ENCODE measurements at places on chromosomes 2 and 18. TPM values are rescaled to one million over a fixed set of nuclear protein-coding genes. Genes with fewer than 3 reads are reported as not detected.

Gene MARCHF4
- not detected for total RNA-seq

DNA sequence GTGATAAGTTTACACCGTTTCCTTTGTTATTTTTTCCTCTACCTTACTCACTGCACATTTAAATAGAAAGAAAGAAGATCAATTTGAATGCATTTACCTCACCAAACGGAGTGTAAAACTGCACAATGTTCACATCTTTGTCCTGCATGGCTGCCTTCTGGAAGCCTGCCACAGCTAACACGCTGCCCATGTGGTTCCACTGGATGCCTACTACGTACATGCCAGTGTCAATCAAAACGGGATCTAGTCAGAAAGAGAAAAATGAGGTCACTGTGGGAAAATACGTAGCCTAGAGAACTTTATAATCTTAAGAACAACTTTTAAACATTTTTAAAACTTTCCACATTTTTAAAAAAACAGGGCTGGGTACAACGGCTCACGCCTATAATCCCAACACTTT is 16.4 kb downstream of the WDR35 start:
- no peak overlapping the region for H3K4me3 ChIP-seq
- DNase-seq: no peak
- H3K27me3 ChIP-seq: no peaks in the 10 kb centered on the region
- H3K27ac ChIP-seq: no peak overlapping the region
- peaks cover 24% of the 10 kb centered on the region for H3K36me3 ChIP-seq

- no peaks in the 10 kb centered on the region for H3K27me3 ChIP-seq
- no peak for DNase-seq
- H3K4me1 ChIP-seq: peaks cover 1% of the 10 kb centered on the region
- no peaks in the 10 kb centered on the region for H3K36me3 ChIP-seq
- no peak overlapping the region for H3K27ac ChIP-seq
These were observed 40.6 kb upstream of the EPAS1 start for GRCh38 chr2:46256563-46257142.

Gene ANKRD29
- total RNA-seq: not detected

Gene PPP1R1C
- total RNA-seq: not detected

GRCh38 chr2:45009303-45009927 is at the start of gene SIX2:
TSS of gene SIX2 (minus strand) at chr2:45009452. CDS start at chr2:45009110, 342 bp downstream.
- peaks cover 19% of the 10 kb centered on the region for H3K4me1 ChIP-seq
- H3K36me3 ChIP-seq: no peaks in the 10 kb centered on the region
- no peak within 1 kb of the TSS for H3K27ac ChIP-seq
- peak within 1 kb of the TSS; percentile 43 for H3K4me3 ChIP-seq
- H3K27me3 ChIP-seq: peaks cover 75% of the 10 kb centered on the region

- H3K27ac ChIP-seq: no peak overlapping the region
- no peaks in the 10 kb centered on the region for H3K4me1 ChIP-seq
- no peak for DNase-seq
These were observed 90.2 kb downstream of the BCL11A start for GRCh38 chr2:60463249-60463648.

GRCh38 chr2:132581991-132582738 is 87.8 kb downstream of the LYPD1 start:
- no peak overlapping the region for H3K4me3 ChIP-seq
- H3K4me1 ChIP-seq: no peaks in the 10 kb centered on the region
- no peaks in the 10 kb centered on the region for H3K36me3 ChIP-seq
- DNase-seq: no peak
- H3K27me3 ChIP-seq: no peaks in the 10 kb centered on the region

GRCh38 chr2:238761868-238762267 is 86.0 kb upstream of the TWIST2 start:
- H3K4me3 ChIP-seq: no peak overlapping the region
- peaks cover 18% of the 10 kb centered on the region for H3K27me3 ChIP-seq
- H3K4me1 ChIP-seq: no peaks in the 10 kb centered on the region
- H3K27ac ChIP-seq: no peak overlapping the region
- H3K36me3 ChIP-seq: no peaks in the 10 kb centered on the region

DNA sequence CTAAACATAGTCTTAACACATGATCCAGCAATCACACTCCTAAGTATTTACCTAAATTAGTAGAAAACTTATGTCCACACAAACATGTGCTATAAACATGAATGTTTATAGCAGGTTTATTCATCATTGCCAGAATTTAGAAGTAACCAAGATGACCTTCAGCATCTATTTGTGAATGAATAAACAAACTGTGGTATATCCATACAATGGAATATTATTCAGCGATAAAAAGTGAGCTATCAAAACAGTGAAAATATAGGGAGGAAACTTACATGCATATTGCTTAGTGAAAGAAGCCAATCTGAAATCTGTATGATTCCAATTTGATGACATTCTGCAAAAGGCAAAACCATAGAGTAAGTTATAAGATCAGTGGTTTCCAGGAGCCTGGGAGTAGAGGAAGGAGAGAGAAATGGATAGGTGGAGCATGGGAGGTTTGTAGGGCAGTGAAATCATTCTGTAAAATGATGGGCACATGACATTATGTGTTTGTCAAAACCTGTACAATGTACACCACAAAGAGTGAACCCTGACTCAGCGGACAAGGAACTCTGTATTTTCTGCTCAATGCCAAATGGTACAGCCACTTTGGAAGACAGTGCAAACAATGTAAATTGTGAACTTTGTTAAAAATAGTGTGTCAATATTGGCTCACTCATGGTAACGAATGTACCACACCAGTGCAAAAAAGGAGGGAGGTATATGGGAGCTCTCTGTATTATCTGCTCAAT is 61.9 kb upstream of the IGFBP2 start:
- peaks cover 5% of the 10 kb centered on the region for H3K27me3 ChIP-seq
- H3K4me1 ChIP-seq: peaks cover 3% of the 10 kb centered on the region
- H3K36me3 ChIP-seq: no peaks in the 10 kb centered on the region
- DNase-seq: no peak
- no peak overlapping the region for H3K4me3 ChIP-seq
- H3K27ac ChIP-seq: no peak overlapping the region

Gene CHRNG
- total RNA-seq: not detected

Gene TTR
- not detected for total RNA-seq

Gene UGT1A4
- total RNA-seq: not detected

Gene MORN2
- 5.0 TPM for total RNA-seq

- DNase-seq: no peak
- H3K4me3 ChIP-seq: no peak overlapping the region
- H3K27me3 ChIP-seq: no peaks in the 10 kb centered on the region
- no peak overlapping the region for H3K27ac ChIP-seq
- H3K36me3 ChIP-seq: no peaks in the 10 kb centered on the region
- H3K4me1 ChIP-seq: peaks cover 3% of the 10 kb centered on the region
These were observed 36.2 kb downstream of the SPATS2L start for GRCh38 chr2:200342654-200343053.

- peak; percentile 52 for DNase-seq
- peak overlapping the region; percentile 33 for H3K4me3 ChIP-seq
- peaks cover 77% of the 10 kb centered on the region for H3K4me1 ChIP-seq
- no peaks in the 10 kb centered on the region for H3K27me3 ChIP-seq
- H3K27ac ChIP-seq: peak overlapping the region; percentile 80
These were observed 60.7 kb downstream of the ASXL2 start for GRCh38 chr2:25817630-25818029.

DNA sequence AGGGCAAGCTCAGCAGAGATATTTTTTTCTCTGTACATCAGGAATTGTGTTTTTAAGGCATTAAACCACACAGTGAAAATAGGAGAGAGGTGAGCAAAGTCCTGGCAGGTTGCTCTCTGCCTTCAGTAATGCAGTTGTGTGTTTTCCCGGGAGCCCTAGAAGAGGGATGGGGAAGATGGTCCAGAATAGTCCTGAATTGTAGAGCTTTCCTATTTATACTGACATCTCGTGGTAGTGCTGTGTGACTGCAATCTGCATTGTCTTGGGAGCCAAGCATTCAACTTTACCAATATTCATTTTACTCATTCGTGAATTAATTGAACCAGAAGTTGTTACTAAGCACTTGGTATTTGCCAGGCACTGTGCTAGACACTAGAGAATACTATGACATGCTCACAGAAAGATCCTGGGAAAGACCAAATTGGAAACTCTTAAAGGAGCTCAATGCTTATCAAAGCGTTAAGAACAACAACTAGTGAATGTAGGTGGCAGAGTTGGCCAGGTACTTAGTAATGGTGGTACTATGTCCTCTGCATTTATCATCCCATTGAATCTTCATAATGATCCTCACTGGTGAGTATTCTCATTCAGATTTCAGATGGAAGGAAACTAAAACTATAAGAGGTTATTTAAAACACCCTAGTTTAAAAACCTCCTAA is 214.6 kb downstream of the TRIB2 start:
- DNase-seq: no peak
- H3K27me3 ChIP-seq: peaks cover 11% of the 10 kb centered on the region

Gene TMEM247
- total RNA-seq: not detected

Gene NTSR2
- not detected for total RNA-seq

DNA sequence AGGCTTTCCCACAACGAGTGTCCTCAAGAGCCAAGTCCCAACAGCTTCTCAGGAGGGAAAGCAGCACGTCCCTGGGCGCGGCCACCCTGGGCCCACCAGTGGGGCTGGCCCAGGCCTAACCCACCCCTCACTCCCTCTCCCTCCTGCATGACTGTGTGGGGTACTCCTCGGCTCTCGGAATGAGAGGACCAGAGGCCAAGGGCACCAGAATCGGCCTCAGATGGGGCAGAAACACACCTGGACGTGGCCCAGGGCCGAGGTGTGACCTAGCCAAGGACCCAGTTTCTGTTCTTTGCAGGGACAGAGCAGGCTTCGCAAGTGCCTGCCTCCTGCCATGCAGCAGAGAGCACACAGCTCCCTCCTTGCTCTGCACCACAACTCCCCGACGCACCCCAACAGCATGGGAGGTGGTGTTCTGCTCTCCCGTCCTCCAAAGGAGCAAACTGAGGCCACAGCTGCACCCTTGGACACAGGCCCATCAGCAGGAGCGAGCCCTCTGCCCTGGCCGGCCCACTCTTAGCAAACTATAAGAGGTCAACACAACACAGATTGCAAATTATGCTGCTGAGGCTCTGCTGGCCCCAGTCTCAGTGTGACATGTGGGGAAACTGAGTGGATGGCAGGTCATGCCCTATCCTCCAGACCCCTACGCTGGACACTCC is 19.7 kb downstream of the HS6ST1 start:
- no peak overlapping the region for H3K27ac ChIP-seq
- no peak overlapping the region for H3K4me3 ChIP-seq
- H3K4me1 ChIP-seq: no peaks in the 10 kb centered on the region
- no peaks in the 10 kb centered on the region for H3K27me3 ChIP-seq
- no peak for DNase-seq
- H3K36me3 ChIP-seq: peaks cover 5% of the 10 kb centered on the region

GRCh38 chr2:220466251-220466691 is 838.8 kb downstream of the SLC4A3 start:
- no peaks in the 10 kb centered on the region for H3K36me3 ChIP-seq
- no peak overlapping the region for H3K27ac ChIP-seq
- H3K4me3 ChIP-seq: no peak overlapping the region
- DNase-seq: no peak

Gene TSPYL6
- total RNA-seq: not detected

Gene PLB1
- total RNA-seq: 0.25 TPM

Gene DNAH6
- total RNA-seq: 0.90 TPM

Gene CNRIP1
- total RNA-seq: not detected

DNA sequence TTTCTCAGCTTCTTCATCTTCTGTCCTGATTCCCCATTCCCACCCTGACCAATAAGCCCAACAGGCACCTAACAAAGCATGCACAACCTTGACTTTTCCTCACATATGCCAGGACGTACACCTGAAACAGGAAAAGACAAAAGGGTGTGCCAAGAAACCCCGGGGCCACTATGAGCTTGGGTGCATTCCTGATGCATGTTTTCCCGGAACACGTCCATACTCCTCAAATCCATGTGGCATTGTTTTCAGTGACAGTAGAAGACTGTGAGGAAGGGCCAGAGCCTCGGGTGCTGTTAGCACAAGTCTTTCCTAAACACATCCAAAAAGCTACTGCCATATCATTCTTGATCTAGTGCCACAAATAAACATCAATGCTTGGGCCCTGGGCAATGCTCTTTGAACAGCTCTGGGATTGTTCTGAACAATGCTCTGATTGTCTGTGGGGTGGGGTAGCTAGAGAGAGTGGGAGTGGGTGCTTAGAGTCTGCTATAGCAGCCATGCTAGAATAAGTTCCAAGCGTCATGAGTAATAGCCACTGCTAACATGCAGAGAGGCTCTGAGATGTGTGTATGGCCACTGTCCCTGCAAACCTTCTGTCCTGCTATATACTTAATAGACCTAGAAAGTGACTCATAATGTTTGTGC is 181.7 kb upstream of the CRIM1 start:
- no peak overlapping the region for H3K4me3 ChIP-seq
- H3K27ac ChIP-seq: no peak overlapping the region
- H3K27me3 ChIP-seq: no peaks in the 10 kb centered on the region
- peaks cover 2% of the 10 kb centered on the region for H3K4me1 ChIP-seq

- DNase-seq: no peak
- no peak overlapping the region for H3K27ac ChIP-seq
- peaks cover 4% of the 10 kb centered on the region for H3K27me3 ChIP-seq
These were observed 30.8 kb upstream of the TMEM87B start for GRCh38 chr2:112024231-112024630.

DNA sequence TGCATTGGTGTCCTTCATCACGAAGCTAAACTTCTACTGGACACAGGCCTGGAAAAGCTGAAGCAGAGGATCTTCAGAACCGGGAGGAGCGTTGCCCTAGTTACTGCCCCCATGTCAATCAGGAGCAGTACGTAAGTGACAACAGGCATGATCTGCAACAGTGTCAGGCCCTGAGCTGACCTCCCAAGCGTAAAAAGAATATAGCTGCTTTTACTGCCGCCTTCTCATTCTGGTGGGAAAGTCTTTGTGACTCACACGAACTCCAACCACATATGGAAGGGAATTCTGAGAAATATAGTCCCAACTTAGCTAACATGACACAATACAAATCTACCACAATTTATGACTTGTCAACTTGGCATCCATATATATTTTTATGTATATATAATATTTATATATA is 1007.7 kb upstream of the CDH2 start:
- no peak for DNase-seq
- H3K36me3 ChIP-seq: no peaks in the 10 kb centered on the region
- H3K4me1 ChIP-seq: no peaks in the 10 kb centered on the region
- no peak overlapping the region for H3K27ac ChIP-seq

- no peaks in the 10 kb centered on the region for H3K27me3 ChIP-seq
- H3K4me3 ChIP-seq: no peak overlapping the region
- H3K27ac ChIP-seq: no peak overlapping the region
- H3K4me1 ChIP-seq: no peaks in the 10 kb centered on the region
- DNase-seq: no peak
These were observed 52.7 kb downstream of the CCDC68 start for GRCh38 chr18:54906331-54907185.

DNA sequence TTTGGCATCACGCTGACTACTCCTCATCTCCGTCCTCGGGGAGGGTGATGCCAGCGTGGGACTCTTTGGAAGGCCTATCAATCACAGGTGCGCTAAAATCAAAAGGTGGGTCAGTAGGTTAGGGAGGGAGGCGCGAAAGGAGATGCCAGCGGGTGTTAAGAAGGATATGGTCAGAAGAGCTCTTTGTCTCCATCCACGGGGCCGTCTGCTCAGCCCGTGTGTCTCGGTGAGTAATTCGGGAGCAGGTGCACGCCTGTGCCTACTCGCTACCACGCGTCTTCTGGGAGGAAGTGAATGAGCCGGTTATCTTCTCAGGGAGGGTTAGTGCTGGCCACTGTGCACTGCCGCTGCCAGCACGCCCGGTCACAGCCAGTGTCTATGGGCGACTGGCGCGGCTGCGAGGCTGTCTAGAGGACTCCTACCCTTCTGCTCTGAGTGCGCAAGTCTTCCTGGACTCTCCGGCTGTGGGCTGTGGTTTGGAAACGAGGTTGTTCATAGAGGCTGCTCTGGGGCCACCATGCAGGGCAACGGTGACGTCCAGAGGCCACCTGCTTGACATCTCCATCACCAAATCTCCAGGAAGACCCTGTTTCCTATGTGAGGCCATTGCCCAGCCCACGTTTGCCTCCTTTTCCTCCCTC is 153.4 kb downstream of the MBP start:
- H3K27ac ChIP-seq: no peak overlapping the region
- no peak overlapping the region for H3K4me3 ChIP-seq
- H3K4me1 ChIP-seq: peaks cover 6% of the 10 kb centered on the region
- no peaks in the 10 kb centered on the region for H3K36me3 ChIP-seq

All from activated CD8-positive, alpha-beta T cell treated with anti-CD3 and anti-CD28 coated beads for 36 hours (primary cell).